AG04450 (cell line): ENCODE measurements at places on chromosomes 7 and 10. TPM values are rescaled to one million over a fixed set of nuclear protein-coding genes. Genes with fewer than 3 reads are reported as not detected.

Gene HOXA13
- polyA plus RNA-seq = not detected in 2 replicates

- no peak for DNase-seq
These were observed 8.1 kb downstream of the RADIL start for GRCh38 chr7:4875391-4875790.

DNA sequence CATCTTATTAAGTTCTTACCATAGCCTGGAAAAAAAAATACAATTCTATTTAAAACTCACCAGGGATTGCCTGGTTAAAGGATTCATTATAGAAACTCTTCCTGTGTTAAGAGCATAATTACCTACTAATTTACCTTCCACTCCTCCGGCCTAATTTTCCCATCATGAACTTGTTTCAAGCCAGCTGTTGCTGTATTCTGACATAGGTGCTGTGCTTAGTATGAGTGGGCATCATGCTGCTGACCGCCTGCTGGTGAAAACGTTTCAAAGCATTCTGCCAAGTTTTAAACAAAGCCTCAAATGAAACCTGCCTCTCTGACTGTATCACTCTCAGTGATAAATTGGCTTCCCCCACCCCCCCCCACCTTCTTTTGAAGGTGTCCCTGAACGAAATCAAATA is 47.8 kb upstream of the KCNMA1 start:
- DNase-seq = no peak

Gene AP3M1
- polyA plus RNA-seq = 52.0 and 70.7 TPM in 2 replicates

Gene UNCX
- not detected in 2 replicates for polyA plus RNA-seq

- no peak for DNase-seq
These were observed 110.1 kb downstream of the CYTH3 start for GRCh38 chr7:6162331-6162620.

DNA sequence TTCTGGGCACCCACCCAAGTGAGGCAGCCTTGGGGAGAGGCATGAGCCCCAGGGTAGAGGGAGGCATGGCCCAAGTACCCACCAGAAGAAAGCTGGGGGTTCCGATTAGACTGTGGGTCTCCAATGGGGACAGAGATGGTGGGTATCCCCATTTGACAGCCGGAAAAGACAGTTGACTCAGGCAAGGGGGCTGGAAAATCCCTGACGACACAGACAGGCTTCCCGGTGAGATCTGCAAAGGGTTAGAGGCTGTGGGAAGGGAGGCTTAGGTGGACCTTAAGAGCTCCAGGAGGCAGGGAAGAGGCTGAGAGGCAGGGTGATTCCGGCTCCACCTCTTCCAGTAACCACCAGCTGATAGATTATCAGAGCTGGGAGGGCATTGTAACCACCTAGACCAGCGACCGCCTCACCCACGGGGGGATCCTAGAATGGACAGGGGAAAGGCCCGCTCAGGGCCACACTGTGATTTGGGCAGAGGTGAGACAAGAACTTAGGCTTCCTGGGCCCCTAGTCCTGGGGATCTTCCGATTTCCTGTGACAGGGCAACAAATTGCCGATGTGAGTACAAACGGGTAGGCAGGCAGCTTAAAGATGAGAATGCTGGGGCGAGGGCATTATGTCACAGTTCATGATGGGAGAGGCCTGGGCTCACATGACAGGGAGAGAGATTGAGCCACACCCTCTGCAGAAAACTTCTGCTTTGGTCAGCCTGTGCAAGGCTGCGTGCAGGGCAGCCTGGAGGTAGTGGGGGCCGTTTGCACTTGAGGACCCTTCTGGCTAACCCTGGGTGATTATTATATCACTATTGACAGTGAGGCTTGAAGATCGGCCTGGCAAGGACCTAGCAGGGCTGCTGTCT is 5.4 kb downstream of the TBATA start:
- DNase-seq = no peak
